NCI-H2171 (cell line): ENCODE measurements at places on chromosomes 6 and 20.

DNA sequence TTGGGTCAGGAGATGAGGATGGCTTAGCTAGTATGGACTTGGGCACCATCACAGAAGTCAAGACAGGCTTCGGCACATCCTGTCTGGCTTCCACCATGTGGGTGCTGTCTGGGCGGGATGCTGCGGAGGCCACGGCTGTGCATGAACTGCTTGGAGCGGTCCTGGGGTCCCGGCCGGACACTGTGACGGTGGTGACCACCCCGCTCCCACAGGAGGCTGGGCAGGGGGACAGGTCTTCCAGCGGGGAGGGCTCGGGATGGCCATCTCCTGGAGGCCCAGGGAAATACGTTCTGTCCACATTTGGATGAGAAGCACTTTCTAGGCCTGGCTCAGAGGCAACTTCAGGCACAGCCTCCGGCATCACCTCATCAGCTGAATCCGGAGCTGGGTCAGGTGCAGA, 32.1 kb upstream of the TCFL5 start:
- DNase-seq = no peak

GRCh38 chr6:113632220-113632864, 224.8 kb upstream of the MARCKS start:
- DNase-seq = peak; percentile 40

DNA sequence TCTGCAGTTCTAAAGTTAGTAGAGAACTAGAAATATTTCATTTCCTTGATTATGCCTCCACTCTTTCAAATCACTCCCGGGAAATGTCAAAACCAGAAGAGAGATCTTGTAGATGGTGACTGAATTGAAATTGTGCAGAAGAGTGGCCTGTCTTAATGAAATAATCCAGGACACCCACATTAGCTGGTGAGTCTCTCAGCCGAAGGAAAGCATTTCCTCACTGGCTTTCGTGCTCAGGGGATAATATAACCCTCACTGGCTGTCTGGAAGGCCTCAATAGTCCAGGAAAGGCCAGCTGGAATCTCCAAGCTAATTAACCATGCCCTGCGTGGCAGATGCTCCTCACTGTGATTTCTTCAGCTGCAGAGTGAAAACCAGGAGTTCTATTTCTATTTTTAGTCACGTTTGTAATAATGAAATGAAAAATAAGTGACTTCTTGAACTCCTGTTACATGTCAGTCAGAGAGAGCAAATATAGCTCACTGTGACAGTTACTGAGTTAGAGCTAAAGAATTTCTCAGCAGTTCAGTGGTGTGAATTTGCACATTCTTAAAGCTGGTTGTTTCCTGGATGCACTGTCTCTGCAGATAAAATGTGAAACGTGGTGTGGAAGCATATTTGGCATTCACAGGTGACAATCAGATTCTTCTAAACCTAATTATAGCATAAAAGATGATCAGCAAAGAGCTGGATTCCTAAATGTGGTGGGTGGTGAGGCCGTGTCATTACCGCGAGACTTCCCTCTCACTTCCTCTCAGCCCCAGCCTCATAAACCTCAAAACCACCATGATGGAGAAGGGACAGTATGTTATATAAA, 211.7 kb downstream of the LMBRD1 start:
- peak; percentile 44 for DNase-seq

GRCh38 chr6:4351520-4352321, 216.3 kb upstream of the ECI2 start:
- no peak for DNase-seq

DNA sequence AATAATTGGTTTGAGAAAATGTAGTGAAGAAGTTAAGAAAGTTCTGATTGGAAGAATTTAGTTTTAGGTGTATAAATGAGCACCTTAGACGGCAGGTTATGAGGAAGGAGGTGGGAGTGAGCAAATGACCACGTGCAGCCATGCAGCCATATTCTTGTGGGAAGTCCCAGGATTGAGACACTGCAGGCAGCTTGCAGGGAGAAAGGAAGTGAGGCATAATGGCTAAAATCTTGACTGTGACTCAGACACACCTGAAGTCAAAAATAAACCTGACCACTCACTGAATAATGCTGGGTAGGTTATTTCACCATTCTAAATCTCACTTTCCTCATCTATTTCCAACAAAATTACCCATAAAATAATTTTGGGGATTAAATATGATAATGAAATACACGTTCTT, 16.6 kb downstream of the DSE start:
- DNase-seq = no peak

DNA sequence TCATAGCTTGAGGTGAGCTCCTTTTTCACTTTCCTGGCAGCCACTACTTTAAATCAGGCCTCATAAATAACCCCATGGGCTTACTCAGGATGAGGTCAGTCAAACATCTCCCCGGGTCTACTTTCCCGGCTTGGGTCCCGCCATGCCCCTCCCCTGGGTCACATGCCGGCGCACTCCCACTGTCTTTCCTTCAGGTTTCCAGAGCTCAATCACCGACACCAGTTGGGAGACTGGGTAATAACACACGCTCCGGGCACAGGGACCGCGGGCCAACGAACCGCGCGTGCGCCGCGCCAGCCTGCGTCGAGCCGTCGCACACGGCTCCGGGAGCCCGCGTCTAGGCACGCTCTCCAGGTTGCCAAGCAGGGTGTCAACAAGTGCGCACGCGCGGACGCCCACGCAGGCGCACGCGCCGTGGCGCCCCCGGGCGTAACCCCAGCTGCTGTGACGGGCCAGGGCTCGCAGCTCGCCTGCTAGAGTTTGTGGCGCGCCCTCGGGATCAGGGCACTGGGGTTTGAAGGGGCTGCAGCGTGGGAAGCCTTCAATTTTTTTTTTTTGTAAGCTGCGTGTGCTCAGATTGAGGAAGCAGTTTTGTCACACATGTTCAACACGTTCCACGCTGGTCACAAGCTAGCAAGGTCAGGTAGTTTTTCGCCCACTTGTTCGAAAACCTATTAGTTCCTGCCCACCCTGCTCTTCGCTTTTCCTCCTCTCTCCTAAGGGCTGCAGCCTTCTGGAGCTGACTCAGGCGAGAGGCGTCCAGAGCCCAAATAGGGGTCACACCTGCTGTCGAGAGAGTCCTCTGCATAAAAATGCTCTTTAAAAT, 31.8 kb downstream of the TFAP2B start:
- DNase-seq = peak; percentile 39

DNA sequence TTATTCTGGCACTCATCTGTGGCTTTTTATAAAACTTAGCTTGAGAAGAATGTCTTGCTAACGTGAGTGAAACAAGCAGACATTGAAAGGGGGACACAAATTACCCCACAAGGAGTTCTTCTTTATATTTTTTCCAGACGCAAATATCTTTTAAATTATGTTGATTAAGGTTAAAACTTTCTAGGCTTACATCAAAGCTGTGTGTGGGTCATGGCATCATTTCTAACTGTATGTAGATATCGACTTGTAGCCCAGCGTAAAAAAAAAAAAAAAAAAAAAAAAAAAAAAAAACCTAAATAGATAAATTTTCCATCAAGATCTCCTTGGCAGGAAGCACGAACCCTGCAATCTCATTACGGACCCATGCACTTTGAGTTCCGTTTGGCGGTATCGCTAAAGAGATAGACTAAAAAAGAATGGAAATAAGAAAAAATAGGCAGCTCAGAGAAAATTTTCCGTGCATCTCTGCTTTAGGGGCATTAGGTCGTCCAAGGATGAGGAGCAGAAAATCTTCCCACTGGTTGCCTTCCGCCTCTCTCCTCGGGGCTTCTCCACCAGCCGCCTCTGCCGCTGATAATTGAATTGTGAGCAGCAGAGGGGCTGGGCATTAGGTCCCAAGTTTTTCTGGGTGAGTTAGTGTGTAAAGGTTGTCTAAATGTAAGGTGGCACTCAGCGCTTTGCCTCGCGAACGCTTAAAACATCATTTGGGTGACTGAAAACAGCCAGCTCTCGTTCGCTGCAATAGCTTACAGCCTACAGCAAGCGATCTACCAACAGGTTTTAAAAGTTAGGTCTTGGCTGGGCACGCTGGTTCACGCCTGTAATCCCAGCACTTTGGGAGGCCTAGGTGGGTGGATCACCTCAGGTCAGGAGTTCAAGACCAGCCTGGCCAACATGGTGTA, 194.0 kb downstream of the TRIM27 start:
- no peak for DNase-seq

DNA sequence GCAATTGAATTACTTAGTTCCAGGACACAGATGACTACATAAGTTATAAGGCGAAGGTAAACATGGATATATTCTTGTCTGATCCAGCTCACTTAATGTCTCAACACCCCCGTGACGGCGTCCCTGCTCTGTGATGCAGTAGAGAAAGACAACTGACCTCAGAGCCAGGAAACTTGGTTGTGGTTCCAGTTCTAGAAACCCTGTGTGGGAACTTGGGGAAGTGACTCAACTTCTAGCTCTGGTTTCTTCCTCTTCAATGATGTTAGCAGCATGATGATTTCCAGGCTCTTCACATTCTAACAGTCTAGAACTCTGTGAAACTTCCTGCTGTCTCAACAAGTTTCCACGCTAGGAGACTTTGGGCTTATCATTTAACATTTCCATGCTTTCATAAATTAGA, 18.4 kb downstream of the LAMA4 start:
- no peak for DNase-seq

GRCh38 chr6:151385177-151385576, 6.2 kb downstream of the ZBTB2 start:
- DNase-seq = no peak

- no peak for DNase-seq
Observed at GRCh38 chr20:63972312-63973159, 2.8 kb upstream of the ZNF512B start.

- DNase-seq = peak; percentile 92
Observed at GRCh38 chr6:142822842-142823241, 122.1 kb downstream of the HIVEP2 start.

DNA sequence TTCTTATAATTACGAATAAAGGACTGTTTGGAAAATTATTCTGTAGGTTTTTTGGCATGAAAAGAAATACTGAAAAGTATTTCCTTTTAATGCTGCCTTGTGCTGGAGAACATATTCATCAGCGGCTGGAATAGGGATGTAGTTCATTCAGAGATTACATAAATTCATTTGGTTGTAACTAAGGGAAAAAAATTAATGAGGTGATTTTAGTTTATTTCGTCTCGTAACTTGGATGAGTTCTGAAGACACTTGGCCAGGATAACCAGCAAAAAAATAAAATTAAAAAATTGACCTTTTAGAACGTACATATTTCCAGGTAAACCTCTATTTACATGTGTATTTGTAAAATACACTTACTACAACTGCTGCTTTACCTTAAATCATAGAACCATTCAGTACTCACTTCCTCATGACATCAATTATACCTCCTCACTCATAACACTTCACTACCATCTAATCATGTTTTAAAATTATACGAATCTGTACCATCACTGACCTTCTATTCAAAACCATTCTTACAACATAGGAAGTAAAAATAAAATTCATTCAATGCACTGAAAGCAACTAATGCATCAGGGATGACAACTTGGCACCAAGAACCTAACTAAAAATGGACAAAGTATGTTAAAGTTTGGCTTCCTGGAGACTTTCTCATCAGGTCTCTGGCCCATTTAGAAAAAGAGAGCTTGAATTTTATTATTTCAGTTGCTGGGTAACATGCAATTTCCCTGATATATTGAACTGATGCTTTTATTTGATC, 17.2 kb downstream of the KLHL31 start:
- DNase-seq = no peak

DNA sequence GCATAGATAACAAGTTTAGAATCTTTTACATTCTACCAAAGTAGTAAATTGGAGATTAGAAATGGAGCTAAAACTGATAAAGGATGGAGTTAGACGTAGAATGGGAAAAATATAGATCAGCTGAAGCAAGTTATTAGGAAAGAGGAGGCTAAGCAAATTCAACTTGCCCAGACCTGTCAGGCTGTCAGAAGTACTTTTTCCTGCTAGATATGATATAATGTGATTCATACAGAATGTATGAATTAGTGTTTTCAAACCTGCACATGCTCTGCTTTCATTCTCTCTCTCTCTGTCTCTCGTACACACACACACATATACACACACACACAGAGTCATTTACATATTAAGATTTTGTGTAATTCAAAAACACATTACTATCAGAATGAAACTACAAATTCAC, 133.2 kb upstream of the HDGFL1 start:
- DNase-seq = no peak

GRCh38 chr6:39091220-39091619, 23.8 kb downstream of the SAYSD1 start:
- no peak for DNase-seq
